ENCODE measurements at places on chromosomes 5 and 9.

DNA sequence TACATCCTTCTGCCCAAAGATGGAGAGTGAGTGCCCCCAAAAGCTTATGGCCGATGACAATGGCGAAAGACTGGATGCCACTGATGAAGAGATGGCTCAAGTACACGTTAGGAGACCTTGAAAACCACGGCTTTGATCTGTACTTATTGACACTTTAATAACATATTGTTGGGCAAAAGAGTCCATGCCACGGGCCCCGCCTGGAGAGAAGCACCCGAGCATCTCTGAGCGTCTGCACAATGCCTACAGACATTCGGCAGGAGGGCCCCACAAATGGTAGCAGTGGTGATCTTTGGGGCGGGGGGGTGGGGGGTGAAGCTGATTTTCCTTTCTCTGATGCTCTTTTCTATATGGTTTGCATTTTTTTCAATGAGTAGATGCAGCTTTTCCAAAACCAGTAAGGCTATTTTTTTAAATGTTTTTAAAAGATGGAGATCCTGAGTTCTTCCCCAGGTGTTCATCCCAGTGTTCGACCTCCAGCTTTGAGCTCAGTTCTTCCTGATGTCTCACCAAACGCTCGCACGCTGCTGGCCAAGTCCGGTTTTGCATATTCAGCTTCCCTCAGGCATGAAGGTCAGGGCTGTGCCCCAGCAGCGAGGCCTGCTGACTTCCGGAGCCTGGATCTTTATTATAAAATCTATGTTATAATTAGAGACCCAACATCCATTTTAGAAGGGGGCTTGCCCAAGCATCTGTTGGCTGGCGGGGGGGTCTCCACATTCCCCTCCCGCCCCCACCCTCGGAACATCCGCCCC, 34.3 kb upstream of the BARHL1 start:
- no peak for DNase-seq

DNA sequence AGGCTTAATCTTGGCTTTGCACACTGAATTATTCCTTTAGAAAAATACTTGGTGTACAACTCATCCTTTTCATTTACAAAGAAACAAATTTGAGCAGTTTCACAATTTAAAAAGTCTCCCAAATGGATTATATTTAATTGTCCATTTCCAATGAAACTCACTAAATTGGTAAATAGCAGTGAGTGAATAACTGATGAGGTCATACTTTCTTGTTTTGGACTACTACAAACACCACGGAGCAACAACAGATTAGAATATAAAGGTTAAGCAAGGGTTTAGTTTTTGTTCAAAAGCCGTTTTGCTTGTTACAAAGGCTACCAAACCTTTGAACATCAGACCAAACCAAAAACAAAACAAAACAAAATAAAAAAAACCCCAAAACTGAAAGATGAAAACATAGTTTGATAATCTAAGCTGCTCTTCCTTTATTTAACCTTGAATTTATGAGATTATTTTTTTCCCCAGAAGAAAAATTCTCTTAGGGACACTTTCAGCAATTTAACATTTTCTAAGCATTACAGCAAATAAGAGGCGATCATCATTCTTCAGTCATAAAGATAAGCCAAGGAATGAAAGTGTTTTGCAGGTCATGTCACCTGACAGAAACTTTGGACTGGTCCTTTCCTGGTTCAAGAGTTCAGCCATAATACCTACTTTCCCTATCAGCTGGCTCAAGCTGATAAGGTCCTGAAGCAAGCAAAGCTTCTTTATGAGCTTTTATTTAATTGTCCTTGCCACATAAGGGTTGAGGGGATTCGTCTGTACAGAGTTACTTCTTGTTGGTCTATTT, 99.7 kb upstream of the CDKN2B start:
- peak; percentile 37 for DNase-seq

- no peak for DNase-seq
These were observed 56.3 kb upstream of the SNX2 start for GRCh38 chr5:122718611-122719010.

GRCh38 chr5:120512791-120513650, 48.9 kb downstream of the PRR16 start:
- DNase-seq, result no peak

- DNase-seq, result no peak
These were observed 53.2 kb upstream of the NCS1 start for GRCh38 chr9:130118841-130119518.

GRCh38 chr5:177066224-177066623, 20.5 kb upstream of the FGFR4 start:
- no peak for DNase-seq

DNA sequence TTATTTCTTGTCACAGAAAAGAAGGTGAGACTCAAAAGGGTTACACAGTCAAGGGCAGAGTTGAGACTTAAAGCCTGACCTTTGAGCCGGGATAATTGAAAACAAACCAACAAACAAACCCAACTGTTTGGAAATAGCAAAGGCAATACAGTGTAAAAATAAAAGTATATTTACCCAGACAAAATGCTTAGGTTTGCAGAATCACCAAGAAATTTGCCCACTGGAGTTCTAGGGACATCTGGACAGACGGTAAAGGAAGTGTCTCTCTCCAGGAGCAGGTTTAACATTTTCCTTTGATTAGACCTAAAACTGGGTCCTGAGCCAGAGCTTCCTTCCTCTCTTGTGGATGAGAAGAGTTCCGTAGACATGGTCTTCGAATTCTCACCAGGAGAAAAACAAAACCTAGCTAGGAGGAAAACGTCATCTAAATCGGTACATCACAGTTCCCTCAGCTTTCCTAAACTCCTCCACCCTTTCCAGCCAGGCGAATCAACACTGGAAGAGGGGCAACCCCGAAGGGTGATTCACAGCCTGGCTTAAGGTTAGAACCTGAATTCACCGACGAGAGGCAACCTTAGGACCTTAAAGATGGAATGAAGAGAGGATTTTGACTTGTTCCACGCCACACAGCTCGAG, 673 bp downstream of the CDC25C start:
- peak; percentile 29 for DNase-seq

Measured in HCEC 1CT (cell line).